MM.1S (cell line): ENCODE measurements at places on chromosomes 11 and 22.

GRCh38 chr11:121321614-121322243 is 29.2 kb downstream of the SC5D start:
- H3K36me3 ChIP-seq: no peaks in the 10 kb centered on the region
- no peak for DNase-seq
- H3K27me3 ChIP-seq: no peaks in the 10 kb centered on the region
- H3K4me3 ChIP-seq: no peak overlapping the region

DNA sequence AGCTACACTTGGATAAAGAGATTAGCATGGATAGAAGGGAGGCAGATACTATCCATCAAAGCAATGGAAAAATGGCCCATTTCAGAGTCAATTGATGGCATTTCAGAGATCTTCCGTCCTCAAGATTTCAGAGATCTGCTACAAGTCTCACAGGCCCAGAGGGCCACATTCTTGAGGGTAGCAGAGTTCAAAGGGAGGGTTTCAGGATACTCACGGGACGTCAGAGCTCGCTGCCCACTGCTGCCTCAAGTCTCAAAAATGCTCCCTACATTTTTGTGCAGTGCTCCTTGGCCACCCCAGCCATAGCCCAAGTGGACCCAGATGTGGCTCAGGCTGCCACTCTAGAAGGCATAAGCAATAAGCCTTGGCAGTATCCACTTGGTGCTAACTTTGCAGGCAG is 24.9 kb downstream of the RTL6 start:
- DNase-seq: no peak
- H3K27me3 ChIP-seq: peaks cover 98% of the 10 kb centered on the region
- no peak overlapping the region for H3K4me3 ChIP-seq
- H3K36me3 ChIP-seq: no peaks in the 10 kb centered on the region
- no peak overlapping the region for H3K27ac ChIP-seq

GRCh38 chr22:42695294-42695693 is 25.4 kb downstream of the A4GALT start:
- no peak for DNase-seq
- no peaks in the 10 kb centered on the region for H3K36me3 ChIP-seq
- H3K27me3 ChIP-seq: no peaks in the 10 kb centered on the region
- no peaks in the 10 kb centered on the region for H3K4me1 ChIP-seq

- no peaks in the 10 kb centered on the region for H3K4me1 ChIP-seq
- H3K36me3 ChIP-seq: no peaks in the 10 kb centered on the region
- H3K27me3 ChIP-seq: peaks cover 97% of the 10 kb centered on the region
- no peak overlapping the region for H3K4me3 ChIP-seq
- no peak for DNase-seq
Observed at GRCh38 chr22:44933666-44934453, 75.9 kb downstream of the PHF21B start.

- H3K27me3 ChIP-seq: no peaks in the 10 kb centered on the region
- no peak overlapping the region for H3K27ac ChIP-seq
- DNase-seq: no peak
- no peaks in the 10 kb centered on the region for H3K36me3 ChIP-seq
Observed at GRCh38 chr11:110094298-110095285, 1.4 kb downstream of the ZC3H12C start.

- H3K4me1 ChIP-seq: no peaks in the 10 kb centered on the region
- no peaks in the 10 kb centered on the region for H3K36me3 ChIP-seq
- H3K4me3 ChIP-seq: no peak overlapping the region
- no peak overlapping the region for H3K27ac ChIP-seq
- DNase-seq: no peak
- H3K27me3 ChIP-seq: no peaks in the 10 kb centered on the region
Observed at GRCh38 chr11:10385696-10386095, 69.4 kb upstream of the AMPD3 start.

GRCh38 chr22:36085476-36086169 is 57.0 kb upstream of the RBFOX2 start:
- H3K4me3 ChIP-seq: no peak overlapping the region
- no peaks in the 10 kb centered on the region for H3K4me1 ChIP-seq
- no peaks in the 10 kb centered on the region for H3K36me3 ChIP-seq
- H3K27ac ChIP-seq: no peak overlapping the region
- no peaks in the 10 kb centered on the region for H3K27me3 ChIP-seq

DNA sequence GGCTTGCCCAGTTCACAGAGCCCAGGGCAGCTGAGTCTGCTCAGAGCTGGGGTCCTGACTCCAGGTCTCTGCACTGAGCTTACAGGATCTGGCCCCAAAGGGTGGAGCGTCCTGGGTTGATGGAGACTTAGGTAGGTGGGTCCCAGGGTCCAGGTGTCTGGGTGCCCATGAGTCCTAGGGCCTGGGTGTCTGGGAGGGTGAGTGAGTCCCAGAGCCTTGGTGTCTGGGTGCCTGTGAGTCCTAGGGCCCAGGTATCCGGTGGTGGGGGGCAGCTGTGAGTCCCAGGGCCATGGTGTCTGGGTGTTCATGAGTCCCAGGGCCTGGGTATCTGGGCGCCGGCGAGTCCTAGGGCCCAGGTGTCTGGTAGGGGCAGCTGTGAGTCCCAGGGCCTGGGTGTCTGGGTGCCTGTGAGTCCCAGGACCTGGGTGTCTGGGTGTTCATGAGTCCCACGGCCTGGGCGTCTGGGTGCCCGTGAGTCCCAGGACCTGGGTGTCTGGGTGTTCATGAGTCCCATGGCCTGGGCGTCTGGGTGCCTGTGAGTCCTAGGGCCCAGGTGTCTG is 1505.6 kb downstream of the BRD1 start:
- H3K4me3 ChIP-seq: no peak overlapping the region
- H3K4me1 ChIP-seq: no peaks in the 10 kb centered on the region
- H3K27ac ChIP-seq: no peak overlapping the region

DNA sequence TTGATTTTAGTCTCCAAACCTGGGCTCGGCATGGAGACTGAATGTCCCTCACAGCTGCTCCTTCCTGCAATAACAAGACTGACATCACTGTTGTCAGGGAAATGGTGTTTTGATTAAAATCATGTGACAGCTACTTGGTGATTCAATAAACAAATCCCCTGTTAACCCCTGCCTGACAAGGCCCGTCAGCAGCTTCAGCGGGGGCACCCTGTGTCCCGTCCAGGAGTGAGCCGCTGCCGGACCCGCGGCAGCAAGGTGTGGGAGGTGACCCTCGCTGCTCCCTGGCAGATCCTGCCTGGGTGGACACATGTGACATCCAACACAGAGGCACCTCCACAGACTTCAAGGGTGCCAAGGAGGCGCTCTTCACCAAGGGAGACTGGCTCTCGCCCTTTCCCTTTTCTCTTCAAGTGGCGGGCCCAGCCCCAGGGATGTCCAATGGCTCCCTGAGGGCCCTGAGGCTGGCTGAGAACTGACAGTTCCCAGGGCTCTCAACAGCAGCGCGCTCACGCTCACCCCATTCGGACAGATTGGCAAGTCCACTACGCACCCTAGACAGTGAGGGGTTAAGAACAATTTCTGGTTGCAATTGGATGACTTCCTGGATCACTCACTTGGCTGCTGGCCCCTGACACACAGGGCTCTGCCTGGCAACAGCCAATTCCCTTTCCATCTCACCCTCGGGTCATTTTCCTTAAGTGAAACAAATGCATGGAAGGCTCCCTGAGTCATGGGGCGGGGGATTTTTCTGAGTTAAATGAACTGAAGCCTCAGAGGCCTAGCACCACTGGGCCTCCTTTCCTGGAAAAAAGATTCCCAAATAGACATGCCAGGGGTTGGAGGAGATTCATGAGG is 30.7 kb downstream of the PPP2R1B start:
- H3K4me3 ChIP-seq: no peak overlapping the region
- H3K4me1 ChIP-seq: no peaks in the 10 kb centered on the region
- H3K27me3 ChIP-seq: no peaks in the 10 kb centered on the region
- no peak overlapping the region for H3K27ac ChIP-seq
- no peaks in the 10 kb centered on the region for H3K36me3 ChIP-seq

DNA sequence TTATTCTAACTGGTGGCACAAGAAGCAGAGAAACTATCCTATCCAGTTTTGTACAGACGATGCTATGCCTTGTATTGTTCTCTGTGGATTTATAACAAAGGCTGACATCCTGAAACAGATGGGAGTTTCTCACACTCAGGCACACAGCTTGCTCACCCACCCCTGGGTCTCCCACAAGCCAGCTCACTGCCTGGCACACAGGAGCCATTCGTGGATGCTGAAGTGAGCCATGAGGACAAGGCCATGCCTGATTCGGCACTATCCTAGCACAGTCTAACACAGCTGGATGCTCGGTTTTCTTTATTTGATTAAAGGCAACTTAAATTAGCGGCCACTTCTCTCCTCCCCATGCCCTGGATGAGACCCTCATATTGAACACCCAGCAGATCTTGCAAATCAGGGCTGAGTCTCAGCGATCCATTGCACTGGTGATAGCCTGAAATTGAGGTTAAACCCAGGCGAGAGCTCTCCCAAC is 25.7 kb upstream of the TMPRSS4 start:
- DNase-seq: no peak
- no peaks in the 10 kb centered on the region for H3K36me3 ChIP-seq
- no peak overlapping the region for H3K4me3 ChIP-seq
- no peaks in the 10 kb centered on the region for H3K4me1 ChIP-seq
- no peak overlapping the region for H3K27ac ChIP-seq
- no peaks in the 10 kb centered on the region for H3K27me3 ChIP-seq

GRCh38 chr11:106077609-106078455 is at the start of gene AASDHPPT:
AASDHPPT (plus strand) TSS chr11:106077662; CDS start chr11:106077711, 49 bp downstream.
- peaks cover 14% of the 10 kb centered on the region for H3K4me1 ChIP-seq
- peaks cover 14% of the 10 kb centered on the region for H3K36me3 ChIP-seq
- H3K27ac ChIP-seq: peak within 1 kb of the TSS; percentile 81
- H3K27me3 ChIP-seq: no peaks in the 10 kb centered on the region
- peak within 1 kb of the TSS; percentile 96 for H3K4me3 ChIP-seq

DNA sequence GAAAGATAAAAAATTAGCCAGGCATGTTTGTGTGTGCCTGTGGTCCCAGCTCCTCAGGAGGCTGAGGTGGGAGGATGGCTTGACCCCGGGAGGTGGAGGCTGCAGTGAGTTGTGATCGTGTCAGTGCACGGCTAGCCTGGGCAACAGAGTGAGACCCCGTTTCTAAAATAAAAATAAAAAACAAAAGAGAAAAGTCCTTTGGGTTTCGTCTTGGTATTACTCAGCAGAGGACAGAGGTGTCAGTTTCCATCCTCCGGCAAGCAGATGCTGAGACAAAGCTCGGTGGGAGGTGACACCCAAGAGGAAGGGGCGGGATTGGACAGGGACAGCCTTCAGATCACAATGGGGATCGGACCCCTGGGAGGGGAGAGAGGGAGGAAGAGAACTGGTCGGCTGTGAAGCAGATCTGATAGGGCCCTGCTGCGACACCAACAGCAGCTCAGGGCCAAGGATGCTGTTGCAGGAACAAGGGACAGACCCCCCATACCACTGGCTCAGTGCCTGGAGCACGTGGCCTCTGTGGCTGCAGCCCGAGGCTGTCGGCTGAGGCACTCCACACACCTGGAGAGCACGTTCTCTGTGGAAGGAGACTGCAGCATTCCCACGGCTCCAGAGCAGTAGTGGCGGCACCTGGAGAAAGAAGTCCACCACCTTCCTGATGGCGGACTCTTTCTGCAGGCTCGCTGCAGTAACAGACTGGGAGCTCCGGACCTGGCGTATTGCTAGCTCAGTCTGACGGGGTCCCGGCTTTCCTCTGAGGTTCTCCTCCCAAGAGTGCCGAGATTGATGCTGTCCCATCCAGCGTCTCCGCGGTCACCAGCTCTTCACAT is 5.2 kb upstream of the BID start:
- H3K4me1 ChIP-seq: no peaks in the 10 kb centered on the region
- no peaks in the 10 kb centered on the region for H3K27me3 ChIP-seq
- no peak overlapping the region for H3K4me3 ChIP-seq
- H3K27ac ChIP-seq: no peak overlapping the region
- no peak for DNase-seq

GRCh38 chr11:78449866-78450265 is 32.2 kb upstream of the GAB2 start:
- no peak overlapping the region for H3K4me3 ChIP-seq
- peaks cover 23% of the 10 kb centered on the region for H3K4me1 ChIP-seq
- H3K36me3 ChIP-seq: no peaks in the 10 kb centered on the region
- H3K27ac ChIP-seq: no peak overlapping the region
- no peaks in the 10 kb centered on the region for H3K27me3 ChIP-seq

- H3K27me3 ChIP-seq: no peaks in the 10 kb centered on the region
- no peak overlapping the region for H3K27ac ChIP-seq
- H3K4me3 ChIP-seq: no peak overlapping the region
- no peak for DNase-seq
- no peaks in the 10 kb centered on the region for H3K4me1 ChIP-seq
Observed at GRCh38 chr22:23270212-23270733, 90.0 kb downstream of the BCR start.

GRCh38 chr11:86919557-86920210 is 35.5 kb downstream of the FZD4 start:
- H3K27ac ChIP-seq: peak overlapping the region; percentile 8; the same call in 1 of the 2 replicates
- no peak overlapping the region for H3K4me3 ChIP-seq
- H3K27me3 ChIP-seq: no peaks in the 10 kb centered on the region
- peaks cover 17% of the 10 kb centered on the region for H3K4me1 ChIP-seq
- DNase-seq: peak; percentile 83
